ENCODE measurements at places on chromosomes 16 and 17. TPM values are rescaled to one million over a fixed set of nuclear protein-coding genes. Genes with fewer than 3 reads are reported as not detected.

Gene KIF2B
- not detected for total RNA-seq

Gene GP2
- not detected for total RNA-seq

Gene ARL5C
- not detected for total RNA-seq

Gene B9D1
- 24.5 TPM for total RNA-seq

Gene HBA1
- not detected for total RNA-seq

Gene CCL14
- total RNA-seq, result 0.91 TPM

Gene TMEM220
- 2.6 TPM for total RNA-seq

Gene CCL4L2
- total RNA-seq, result not detected

Gene GINS3
- 8.8 TPM for total RNA-seq

Gene KRTAP2-3
- total RNA-seq, result not detected

Gene SPATA22
- total RNA-seq, result 1.3 TPM

Gene DDX52
- total RNA-seq, result 32.2 TPM

All from epithelial cell of umbilical artery (primary cell).